HepG2 (cell line): ENCODE measurements at places on chromosomes 11 and 22. TPM values are rescaled to one million over a fixed set of nuclear protein-coding genes. Genes with fewer than 3 reads are reported as not detected.

ARHGAP32 gene
- total RNA-seq, result 6.3 and 8.3 TPM in 2 replicates

ARVCF gene
- 10.4 and 17.7 TPM in 2 replicates for total RNA-seq

SCO2 gene
- 2.1 and 3.7 TPM in 2 replicates for total RNA-seq

CASP5 gene
- total RNA-seq, result not detected in 2 replicates

KLHL35 gene
- not detected in 2 replicates for total RNA-seq

DNA sequence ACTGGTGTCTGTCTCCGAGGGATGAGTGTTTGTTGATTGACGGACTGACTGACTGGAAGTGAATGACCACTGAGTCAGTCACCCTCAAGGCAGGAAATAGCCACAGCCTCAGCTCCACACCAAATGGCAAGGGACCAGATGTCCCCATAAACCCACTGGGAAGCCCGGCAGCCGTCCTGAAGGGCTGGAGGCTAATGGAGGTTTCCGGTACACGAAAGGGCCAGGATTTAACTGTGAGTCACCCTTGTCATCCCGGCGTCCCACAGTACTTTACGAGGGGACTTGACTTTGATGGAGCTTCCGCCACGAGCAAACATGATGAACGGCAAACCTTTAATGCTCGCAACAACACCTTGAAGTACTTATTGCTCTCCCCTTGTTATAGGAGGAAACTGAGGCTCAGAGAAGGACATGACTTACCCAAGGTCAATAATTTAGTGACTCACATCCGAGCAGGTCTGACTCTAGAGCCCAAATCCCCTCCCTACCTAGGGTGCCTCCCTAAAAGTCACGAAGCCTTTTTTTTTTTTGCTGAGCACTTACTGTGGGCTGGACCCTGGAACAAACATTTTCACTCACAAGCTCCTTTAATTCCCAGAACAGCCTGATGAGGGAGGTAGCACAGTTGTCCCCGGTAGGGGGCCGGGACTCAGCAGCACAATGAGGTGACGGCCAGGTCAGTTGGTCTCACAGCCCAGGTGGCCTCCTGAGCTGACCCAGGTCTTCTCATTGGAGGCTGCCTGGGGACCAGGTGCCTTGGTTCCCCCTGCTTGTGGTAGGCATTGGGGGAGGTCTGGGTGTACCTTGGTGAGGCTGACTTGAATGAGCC lies 25.2 kb upstream of the GCAT start:
- no peaks in the 10 kb centered on the region for H3K36me3 ChIP-seq
- no peak overlapping the region for H3K27ac ChIP-seq
- H3K4me1 ChIP-seq, result peaks cover 75% of the 10 kb centered on the region
- no peaks in the 10 kb centered on the region for H3K27me3 ChIP-seq
- H3K4me3 ChIP-seq, result peak overlapping the region; percentile 60; the same call in 1 of the 2 replicates
- peak; percentile 63 for DNase-seq

GRCh38 chr22:44975427-44976262 lies 34.2 kb downstream of the PHF21B start:
- DNase-seq, result peak; percentile 66
- H3K4me1 ChIP-seq, result no peaks in the 10 kb centered on the region
- peaks cover 3% of the 10 kb centered on the region for H3K27me3 ChIP-seq
- no peaks in the 10 kb centered on the region for H3K36me3 ChIP-seq
- H3K27ac ChIP-seq, result no peak overlapping the region
- no peak overlapping the region for H3K4me3 ChIP-seq

- DNase-seq, result no peak
- no peaks in the 10 kb centered on the region; the same call in 2 of the 3 replicates for H3K27me3 ChIP-seq
- H3K27ac ChIP-seq, result no peak overlapping the region
- H3K4me3 ChIP-seq, result no peak overlapping the region
- H3K4me1 ChIP-seq, result peaks cover 24% of the 10 kb centered on the region
Measured at GRCh38 chr11:72081821-72082453, 1.3 kb downstream of the LRRC51 start.

DNA sequence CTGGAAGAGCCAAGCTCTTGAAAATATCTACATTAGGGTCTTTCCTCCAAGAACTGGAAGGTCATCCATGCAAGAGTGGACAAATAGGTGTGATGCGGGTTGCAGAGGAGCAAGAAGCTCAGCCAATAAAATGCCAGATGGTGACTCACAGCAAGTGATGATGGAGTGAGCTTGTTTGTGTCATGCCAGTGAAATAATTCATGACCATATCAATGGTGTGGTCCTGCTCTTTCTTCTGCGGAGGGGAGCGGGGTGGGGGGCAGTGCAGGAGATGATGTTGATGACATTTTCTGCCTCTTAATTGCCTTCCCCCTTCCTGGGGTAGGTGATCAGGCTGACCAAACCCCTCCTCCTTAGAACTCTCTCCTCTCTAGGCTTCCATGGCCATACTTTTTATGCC lies 118.5 kb upstream of the TIMP3 start:
- no peak overlapping the region for H3K27ac ChIP-seq
- H3K4me3 ChIP-seq, result no peak overlapping the region
- no peaks in the 10 kb centered on the region for H3K27me3 ChIP-seq
- H3K4me1 ChIP-seq, result peaks cover 50% of the 10 kb centered on the region

- peaks cover 4% of the 10 kb centered on the region for H3K36me3 ChIP-seq
- no peak overlapping the region for H3K27ac ChIP-seq
- H3K4me3 ChIP-seq, result no peak overlapping the region
- peaks cover 18% of the 10 kb centered on the region for H3K4me1 ChIP-seq
- no peak for DNase-seq
Measured at GRCh38 chr11:70313945-70314344, 43.5 kb downstream of the PPFIA1 start.

DNA sequence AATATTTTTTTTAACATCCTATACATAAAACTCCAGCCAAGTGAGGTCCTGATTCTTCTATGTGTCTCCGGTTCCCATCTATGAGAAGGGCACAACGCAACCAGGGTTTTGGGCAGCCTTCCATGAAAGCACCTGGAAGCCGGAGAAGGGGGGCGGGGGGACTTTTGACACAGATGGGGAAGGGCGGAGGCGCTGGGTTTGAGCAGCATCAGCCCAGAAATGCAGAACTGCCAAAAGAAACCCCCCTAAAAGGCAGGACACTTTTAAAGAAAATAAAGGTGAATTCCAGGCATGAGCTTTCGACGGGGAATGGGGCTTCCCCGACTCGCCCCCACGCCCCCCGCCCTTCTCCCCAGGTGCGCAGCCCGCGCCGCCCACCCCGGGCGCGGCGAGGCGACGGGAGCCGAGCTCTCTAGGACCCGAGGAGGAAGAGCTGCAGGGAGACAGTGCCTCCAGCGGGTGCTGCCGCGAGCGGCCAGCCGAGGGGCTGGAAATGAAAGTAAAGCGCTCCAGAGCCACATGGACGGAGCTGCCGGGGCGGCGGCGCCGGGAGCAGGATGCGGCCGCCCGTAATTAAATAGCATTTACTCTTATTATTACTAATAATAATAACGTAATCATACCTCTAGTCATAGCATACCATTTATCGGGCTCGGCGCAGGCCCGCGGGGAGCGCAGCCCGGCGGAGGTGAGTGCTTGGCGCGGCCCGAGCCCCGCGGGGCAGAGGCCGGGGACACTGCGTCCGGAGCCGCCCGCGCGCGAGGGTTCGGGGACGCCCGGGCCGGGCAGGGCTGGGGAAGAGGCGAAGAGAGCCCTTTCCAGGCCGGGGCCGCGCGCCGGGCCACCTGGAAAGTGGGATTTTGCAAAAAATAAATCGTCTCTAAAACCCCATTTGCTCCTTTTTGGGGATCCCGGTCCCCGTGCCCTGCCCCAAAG lies at the start of gene ZC3H7B:
ZC3H7B (plus strand) TSS at position 441 of the 936 bp plus-strand sequence. CDS start 19,136 bp downstream, outside the sequence.
- H3K27me3 ChIP-seq, result no peaks in the 10 kb centered on the region
- H3K4me3 ChIP-seq, result peak within 1 kb of the TSS; percentile 88
- H3K27ac ChIP-seq, result peak within 1 kb of the TSS; percentile 82

- H3K4me1 ChIP-seq, result no peaks in the 10 kb centered on the region
- no peak overlapping the region for H3K4me3 ChIP-seq
- H3K27me3 ChIP-seq, result no peaks in the 10 kb centered on the region; the same call in 1 of the 2 replicates
- no peak overlapping the region for H3K27ac ChIP-seq
- H3K36me3 ChIP-seq, result no peaks in the 10 kb centered on the region
Measured at GRCh38 chr11:72528121-72528520, 93.8 kb upstream of the CLPB start.

- H3K27ac ChIP-seq, result no peak overlapping the region
- no peak for DNase-seq
- H3K27me3 ChIP-seq, result peaks cover 1% of the 10 kb centered on the region; the same call in 1 of the 2 replicates
Measured at GRCh38 chr11:8833568-8834315, 77.2 kb upstream of the AKIP1 start.

- peaks cover 10% of the 10 kb centered on the region; the same call in 2 of the 3 replicates for H3K36me3 ChIP-seq
- no peak overlapping the region for H3K27ac ChIP-seq
- DNase-seq, result no peak
- H3K4me3 ChIP-seq, result no peak overlapping the region
Measured at GRCh38 chr22:48748113-48748859, 1079.4 kb downstream of the BRD1 start.

- no peaks in the 10 kb centered on the region; the same call in 1 of the 2 replicates for H3K27me3 ChIP-seq
- DNase-seq, result peak; percentile 77
- no peaks in the 10 kb centered on the region for H3K36me3 ChIP-seq
- peak overlapping the region; percentile 65 for H3K27ac ChIP-seq
- H3K4me3 ChIP-seq, result peak overlapping the region; percentile 67
- peaks cover 55% of the 10 kb centered on the region for H3K4me1 ChIP-seq
Measured at GRCh38 chr22:23069502-23070357, 589 bp upstream of the GNAZ start.
